ENCODE measurements at places on chromosomes 2 and 18.

GRCh38 chr2:107633580-107634147, 193.0 kb upstream of the RGPD4 start:
- no peak for DNase-seq

- no peak for DNase-seq
These were observed 2.3 kb downstream of the SCN1A start for GRCh38 chr2:166125557-166125956.

- no peak for DNase-seq
These were observed 129.7 kb downstream of the TPO start for GRCh38 chr2:1542971-1543370.

- DNase-seq: no peak
These were observed 27.1 kb upstream of the CREB1 start for GRCh38 chr2:207502577-207503198.

GRCh38 chr2:96163415-96163767, 18.2 kb upstream of the DUSP2 start:
- DNase-seq: no peak

GRCh38 chr2:151833984-151834383, 5.8 kb upstream of the ARL5A start:
- DNase-seq: no peak

DNA sequence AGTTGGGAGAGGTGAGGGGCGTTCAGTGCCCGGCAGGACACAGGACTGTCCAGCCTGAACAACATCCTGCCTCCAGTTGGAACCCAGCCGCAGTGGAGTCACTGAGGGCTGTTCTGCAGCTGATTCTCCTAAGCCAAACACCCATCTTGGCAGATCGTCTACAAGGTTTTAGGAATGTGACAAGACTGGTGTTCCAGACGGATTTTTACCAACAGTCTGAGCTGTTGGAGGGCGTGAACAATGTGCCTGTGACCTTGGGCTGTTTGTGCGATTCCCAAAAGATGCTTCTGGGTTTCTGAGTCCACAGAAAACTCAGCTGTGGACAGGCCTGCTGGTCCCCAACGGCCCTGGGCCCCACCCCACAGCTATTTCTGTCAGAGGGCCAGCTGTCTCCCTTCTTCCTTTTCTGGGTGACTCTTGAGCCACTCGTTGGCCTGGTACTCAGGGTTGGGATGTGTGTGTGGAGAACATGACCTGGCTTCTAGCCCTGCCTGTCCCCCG, 5.7 kb downstream of the LRRFIP1 start:
- DNase-seq: no peak

DNA sequence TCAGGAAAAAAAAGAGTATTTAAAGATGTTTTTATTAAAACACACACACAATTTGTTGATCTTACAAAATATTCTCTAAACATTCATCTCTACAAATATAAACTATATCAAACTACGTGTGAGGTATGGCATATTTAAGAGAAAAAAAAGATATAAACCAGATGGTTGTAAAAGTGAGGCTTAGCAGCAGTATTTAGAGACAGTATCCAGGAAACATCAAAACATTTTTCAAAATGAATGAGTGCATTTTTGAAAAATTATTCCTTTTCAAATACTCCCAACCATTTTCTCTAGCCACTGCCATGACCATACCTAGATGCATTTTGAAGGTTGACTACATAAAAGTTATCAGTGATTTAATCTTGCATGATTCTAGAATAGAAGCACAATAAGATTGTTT, 38.2 kb upstream of the RAB27B start:
- no peak for DNase-seq

DNA sequence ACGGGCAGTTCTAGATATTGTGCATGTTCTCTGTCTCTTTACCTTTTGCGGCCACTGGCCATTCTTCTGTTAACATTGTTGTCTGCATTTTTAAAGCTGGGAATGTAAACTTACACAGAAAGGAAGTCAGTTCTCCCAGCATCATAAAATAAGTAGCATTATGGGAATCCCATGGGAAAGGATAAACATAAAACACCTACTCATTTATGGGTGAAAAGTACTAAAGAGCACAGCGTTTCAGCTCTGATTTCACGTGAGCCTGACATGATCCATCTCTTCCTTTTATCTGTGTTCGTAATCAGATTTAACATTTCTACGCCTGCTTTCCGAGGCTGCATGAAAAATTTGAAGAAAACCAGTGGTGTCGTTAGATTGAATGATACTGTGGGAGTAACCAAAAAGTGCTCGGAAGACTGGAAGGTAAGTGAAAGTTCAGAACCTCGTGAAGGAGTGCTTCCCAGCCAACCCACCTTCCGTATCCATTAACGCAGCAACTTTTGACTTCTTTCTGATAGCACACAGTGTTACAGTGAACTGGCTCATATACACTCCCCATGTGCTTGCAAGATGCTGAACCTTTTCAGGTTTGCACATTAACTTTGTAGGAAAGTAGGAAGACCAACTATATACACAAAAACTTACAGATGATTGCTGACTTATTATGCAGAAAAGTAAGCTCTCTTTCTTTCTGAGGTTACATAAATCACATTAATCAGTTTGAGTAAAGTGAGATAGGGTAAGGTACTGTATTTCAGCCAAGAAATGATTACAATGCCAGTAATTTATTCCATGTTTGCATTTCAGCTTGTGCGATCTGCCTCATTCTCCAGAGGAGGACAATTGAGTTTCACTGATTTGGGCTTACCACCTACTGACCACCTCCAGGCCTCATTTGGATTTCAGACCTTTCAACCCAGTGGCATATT, 86.5 kb upstream of the TTC39C start:
- no peak for DNase-seq

DNA sequence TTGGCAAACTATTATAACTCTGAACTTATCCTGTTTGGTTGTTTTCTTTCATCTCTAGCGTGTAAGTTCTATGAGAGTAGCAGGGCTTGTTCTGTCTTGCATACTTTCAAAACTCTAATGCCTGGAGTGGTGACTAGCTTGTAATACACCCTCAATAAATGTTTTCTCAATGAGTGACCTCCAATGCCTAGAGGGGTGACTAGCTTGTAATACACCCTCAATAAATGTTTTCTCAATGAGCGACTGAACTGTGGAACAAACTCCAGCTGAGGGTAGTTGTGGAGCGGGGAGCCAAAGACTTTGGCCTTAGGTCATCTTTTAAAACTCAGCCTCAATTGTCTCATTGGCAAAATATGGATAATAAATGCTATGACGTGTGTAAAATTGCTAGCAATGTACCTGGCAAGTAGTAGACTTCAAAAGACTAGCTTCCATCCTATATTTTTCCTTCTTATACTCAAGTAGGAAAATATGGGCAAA, 1.8 kb downstream of the GPD2 start:
- DNase-seq: no peak

GRCh38 chr2:160910681-160911080, 249.5 kb upstream of the TANK start:
- DNase-seq: no peak

DNA sequence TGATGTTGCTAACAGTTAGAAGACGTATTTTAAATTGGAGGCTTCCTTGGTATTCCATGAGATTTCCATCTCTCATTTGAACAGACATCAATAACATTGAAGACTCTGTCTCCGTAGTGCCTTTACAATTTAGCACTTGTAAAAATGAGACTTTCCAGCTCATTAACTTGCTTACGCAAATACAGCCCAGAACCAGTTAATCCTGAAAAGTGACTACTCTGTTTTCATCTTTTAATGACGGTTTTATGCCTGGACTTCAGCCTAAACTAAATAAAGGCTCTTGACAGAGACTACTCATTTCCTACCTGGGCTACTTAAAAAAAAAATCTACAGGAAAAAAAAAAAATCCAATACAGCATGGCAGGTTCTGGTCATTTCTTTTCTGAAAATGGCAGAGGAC, 148.6 kb downstream of the LRATD1 start:
- DNase-seq: no peak

DNA sequence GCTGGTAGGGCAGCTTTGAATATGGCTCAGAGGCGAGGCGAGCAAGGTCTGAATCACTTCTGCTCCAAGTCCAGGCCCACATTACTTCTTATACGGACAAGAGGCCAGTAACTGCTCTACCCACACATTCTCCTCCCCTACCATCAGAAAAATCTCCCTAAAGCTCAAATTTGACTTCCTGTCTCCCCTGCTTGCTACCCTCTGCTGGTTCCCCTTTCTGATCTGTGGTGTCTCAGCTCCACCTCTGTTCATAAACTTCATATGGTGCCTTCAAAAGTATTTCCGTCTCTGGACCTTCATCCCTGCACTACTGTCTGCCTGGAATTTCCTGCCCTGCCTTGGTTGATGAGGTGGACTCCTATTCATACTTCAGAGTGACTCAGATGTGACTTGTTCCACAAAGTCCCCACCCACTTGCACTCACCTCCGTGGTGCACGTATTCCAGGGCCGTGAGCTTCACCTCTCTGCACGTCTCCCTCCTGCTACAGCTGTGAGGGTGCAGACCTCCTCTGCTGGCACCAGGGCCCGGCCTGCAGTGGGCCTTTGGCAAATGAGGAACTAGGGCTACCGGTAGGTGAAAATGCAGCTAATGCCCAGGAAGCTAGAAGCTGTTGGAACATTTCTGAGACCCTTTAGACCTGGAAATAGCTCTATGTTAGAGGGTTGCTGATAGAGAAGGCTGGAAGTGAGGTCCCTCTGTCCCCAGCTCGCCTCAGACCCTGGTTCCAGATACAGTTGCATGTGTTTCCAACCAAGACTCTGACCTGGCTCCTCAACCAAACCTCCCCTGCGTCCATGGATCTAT, 24.6 kb upstream of the KCMF1 start:
- peak; percentile 62 for DNase-seq

DNA sequence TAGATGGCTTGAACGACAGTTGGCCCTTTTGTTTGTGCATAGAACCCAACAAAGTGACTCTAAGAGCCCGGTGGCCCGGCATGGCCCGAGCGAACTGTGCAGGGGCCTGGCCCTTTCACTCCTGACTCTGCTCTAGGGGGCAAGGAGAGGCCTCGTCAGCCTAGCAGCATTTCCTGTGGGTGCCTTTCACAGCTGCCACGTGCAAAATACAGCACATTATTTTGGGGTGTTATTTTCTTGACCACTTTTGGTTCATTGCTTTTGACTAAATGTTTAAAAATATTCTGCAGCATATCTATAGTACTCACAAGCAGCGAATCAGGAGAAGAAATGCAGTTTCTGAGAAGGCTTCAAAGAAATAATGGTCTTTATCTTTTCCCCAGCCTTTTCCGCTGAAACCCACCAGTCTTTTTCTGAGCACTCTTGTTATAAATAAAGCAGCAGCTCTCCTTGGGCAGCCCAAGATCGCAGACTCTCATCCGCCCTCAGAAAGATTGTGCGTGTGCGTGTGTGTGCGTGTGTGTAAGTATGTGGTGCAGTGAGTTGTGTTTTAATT, 31.3 kb downstream of the DGKD start:
- no peak for DNase-seq

DNA sequence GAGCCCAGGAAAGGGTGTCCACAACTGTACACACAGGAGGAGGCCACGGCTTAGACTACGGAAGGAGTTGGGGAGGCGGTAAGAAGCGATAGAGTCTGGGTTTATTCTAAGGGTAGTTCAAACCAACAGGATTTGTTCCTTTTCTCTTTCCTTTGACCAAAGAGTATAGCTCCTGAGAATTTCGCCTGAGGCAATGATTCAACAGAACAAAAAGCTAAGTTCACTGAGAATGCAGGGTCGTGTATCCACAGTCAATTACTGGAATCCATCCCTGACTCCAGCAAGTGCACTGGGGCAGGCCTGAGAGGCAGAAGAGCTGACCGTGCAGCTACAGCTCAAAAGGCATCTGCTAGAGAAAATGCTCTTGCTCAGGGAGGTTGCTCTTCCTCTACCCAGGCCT, 140.9 kb downstream of the TFCP2L1 start:
- DNase-seq: no peak

GRCh38 chr18:60493066-60493465, 120.5 kb upstream of the MC4R start:
- DNase-seq: no peak

- no peak for DNase-seq
These were observed 79.5 kb downstream of the FAM161A start for GRCh38 chr2:61774351-61774750.

DNA sequence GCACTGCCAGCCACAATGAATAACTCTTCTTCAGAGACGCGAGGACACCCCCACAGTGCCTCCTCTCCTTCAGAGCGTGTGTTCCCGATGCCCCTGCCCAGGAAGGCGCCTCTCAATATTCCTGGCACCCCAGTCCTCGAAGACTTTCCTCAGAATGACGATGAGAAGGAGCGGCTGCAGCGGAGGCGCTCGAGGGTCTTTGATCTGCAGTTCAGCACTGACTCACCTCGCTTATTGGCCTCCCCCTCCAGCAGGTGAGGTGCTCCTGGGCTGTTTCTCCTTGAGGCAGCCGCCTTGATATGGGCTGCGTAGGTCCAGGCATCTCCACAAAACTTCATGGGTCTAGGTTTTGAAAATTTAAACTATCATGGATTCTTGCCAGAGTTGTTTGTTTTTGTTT, 6.1 kb downstream of the NCAPH start:
- DNase-seq: no peak

DNA sequence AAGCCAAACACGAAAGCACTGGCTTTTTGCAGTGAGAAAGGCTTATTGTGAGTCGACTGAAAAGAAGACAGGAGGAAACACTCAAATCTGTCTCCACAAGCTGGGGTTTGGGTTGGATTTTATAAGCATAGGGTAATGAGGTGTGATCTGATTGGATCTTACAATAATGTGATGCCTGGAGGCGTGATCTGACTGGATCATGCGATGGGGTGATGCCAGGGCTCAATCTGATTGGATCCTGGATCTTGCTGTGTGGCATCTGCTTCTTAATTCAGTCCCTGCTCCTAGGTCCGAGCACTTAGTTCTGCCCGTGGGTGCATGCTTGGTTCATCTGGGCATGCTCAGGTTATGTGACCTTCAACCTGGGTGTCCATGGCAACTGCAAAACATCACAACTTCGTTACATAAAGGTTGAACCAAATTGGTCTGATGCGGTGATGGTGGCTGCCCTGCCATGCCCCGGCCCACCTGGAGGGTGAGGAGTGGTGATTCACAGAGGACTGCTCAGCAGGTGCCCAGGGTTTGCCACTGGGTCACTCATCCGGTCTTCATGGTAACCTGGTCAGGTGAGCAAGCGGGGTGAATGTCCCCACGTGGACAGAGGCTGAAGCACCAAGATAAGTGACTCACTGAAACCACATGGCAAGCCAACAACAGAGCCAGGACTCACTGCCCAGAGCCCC, 111.0 kb downstream of the KCNF1 start:
- DNase-seq: no peak

DNA sequence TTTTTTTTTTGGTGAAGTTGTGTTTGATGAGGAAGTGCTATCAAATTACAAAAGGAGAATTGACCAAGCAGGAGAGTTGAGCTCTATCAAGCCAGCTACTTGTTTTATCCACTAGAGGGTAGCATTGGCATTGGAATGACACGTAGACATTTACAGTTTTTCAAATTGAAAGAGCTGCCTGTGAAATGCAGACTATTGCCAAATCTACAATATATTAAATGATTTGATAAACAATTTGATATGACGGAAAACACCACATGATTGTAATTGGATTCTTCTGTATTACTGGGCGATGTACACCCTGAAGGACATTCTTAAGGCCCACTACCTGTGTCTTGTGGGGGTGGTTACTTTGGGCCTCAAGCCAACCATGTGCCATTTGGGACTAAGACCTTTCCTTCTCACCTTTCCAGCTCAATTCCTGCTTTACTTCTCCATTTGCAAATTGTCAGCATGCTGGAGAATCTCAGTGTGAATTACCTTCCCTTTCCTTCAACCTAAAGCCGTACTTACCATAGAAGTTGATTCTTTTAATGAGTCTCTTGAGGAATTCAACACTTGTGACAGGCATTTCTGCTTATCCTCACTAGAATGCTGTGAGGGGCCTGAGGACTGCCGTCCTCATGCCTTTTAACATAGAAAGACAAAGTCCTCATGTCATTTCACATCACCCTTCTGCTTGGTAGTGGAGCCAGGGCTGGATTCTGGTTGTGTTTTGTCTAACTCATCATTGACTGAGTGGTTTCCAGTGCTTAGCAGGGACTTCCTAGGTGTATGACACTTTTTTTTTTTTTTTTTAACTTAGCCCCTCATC, 134.8 kb upstream of the THUMPD2 start:
- DNase-seq: no peak

Data from stimulated activated CD4-positive, alpha-beta T cell treated with anti-CD3 and anti-CD28 coated beads, TNF-alpha, amount 100 ng/mL, for 24 hours (primary cell).